ENCODE measurements at places on chromosomes 11 and 22.

- no peak for DNase-seq
Observed at GRCh38 chr11:30153008-30153407, 77.8 kb upstream of the FSHB start.

- no peak for DNase-seq
Observed at GRCh38 chr11:70556884-70557741, 158.8 kb downstream of the CTTN start.

GRCh38 chr11:12381875-12382274 lies 4.5 kb downstream of the PARVA start:
- DNase-seq, result no peak

DNA sequence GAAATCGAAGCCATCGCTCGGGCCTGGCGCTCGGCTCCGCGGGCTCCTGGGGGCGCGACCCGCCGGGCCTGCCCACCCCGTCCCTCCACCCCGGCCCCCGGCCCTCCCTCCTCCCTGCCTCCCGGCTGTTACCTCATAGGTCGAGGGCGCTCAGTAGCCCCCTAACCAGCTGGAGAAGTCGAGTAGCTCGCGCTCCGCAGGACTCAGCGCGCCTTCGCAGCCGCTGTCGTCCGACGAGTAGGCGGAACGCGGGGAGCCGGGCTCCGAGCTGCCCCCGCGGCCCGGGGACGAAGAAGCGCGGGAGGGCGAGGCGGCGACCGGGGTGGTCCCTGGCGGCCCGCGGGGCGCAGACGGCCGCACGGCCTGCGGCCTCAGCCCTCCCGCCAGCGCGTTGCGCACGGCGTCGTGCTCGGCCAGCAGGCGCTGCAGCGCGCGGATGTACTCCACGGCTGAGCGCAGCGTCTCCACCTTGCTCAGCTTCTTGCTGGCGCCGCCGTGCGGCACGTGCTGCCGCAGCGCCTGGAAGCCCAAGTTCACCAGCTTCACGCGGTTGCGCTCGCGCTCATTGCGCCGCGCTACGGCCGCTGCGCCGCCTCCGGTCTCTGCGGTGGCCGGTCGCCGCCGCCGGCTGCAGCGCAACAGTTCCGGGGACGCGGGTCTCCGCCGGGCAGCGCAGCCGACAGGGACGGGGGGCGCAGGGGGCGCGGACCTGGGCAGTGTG lies 627 bp downstream of the ASCL2 start:
- no peak for DNase-seq

DNA sequence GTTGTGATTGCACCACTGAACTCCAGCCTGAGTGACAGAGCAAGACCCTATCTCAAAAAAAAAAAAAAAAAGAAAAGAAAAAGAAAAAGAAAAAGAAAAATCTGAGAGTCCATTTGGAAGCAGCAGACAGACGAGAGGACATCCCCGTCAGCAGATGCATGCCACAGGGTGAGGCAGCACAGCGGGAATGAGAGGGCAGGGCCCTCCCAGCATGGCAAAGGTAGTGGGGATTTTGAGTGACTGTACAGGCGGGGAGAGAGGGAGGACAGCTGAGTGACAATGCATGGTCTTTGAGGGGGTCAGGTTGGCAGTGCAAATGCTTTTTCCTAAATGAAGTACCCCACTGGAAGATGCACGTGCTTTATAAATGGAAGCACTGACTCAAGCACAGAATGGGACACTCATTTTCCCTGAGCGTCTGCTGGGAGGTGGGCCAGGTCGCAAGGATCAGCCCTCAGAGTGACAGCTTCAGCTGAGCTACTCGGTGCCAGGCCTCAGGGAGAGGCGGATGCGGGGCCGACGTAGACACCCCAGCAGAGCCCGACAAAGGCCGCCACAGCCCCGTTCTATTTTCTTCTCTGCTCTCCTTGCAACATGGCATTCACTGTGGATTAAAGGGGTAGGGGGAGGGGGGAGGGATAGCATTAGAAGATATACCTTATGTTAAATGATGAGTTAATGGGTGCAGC lies 113.5 kb downstream of the SHANK2 start:
- no peak for DNase-seq

DNA sequence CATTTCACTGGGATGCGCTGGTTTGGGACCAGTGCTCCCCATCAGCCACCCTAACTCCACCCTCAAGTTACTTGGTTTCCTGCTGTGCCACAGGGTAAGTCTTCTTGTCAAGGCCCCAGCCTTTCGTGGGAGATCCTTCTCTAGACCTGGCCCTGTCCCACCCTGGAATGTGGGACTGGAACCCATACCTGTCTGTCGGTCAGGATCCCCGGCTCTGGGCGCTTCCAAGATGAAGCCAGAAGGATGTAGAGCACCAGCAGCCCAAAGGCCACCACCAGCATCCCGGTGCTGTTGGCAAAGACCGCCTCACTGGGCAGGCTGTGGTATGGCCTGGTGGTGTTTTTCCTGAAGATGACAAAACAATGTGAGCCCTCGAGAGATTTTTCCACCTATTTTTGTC lies 10.9 kb downstream of the CYB561A3 start:
- DNase-seq, result no peak

DNA sequence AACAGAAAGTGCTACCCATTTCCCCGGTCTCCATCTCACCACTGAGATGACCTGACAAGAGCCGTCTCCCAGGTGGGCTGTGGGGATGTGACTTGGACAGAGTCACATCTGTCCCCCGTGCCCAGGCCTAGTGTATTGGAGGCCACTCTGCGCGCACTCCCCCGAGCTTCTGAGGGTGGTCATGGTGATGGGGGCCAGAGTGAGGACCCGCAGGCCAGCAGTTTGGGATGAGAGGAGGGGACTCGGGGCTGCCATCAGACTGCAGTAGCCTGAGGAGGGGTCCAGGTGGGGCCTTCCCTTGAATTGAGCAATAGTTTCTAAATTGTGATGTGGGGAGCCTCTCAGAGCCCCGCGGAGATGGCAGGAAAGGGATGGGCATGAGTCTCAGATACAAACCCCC lies 852.6 kb downstream of the TBC1D22A start:
- DNase-seq, result no peak

- DNase-seq, result no peak
Observed at GRCh38 chr22:20299746-20300136, 20.1 kb downstream of the DGCR6L start.

DNA sequence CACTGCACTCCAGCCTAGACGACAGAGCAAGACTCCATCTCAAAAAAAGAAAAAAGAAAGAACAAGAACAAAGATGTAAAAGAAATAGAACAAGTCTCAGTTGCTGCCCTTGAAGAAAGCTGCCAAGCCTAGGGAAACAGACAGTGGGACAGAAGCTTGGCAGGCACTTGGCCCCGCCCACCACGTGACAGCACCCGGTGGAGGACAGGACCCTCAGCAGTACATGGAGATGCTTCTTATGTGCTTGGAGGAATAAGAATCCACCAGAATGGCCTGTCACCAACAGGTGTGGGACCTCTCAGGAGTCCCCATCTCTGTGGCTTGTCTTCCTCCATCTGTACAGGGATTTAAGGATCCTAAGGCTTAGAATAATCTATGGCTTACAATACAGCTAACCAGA lies 7.6 kb upstream of the TMPRSS6 start:
- no peak for DNase-seq

DNA sequence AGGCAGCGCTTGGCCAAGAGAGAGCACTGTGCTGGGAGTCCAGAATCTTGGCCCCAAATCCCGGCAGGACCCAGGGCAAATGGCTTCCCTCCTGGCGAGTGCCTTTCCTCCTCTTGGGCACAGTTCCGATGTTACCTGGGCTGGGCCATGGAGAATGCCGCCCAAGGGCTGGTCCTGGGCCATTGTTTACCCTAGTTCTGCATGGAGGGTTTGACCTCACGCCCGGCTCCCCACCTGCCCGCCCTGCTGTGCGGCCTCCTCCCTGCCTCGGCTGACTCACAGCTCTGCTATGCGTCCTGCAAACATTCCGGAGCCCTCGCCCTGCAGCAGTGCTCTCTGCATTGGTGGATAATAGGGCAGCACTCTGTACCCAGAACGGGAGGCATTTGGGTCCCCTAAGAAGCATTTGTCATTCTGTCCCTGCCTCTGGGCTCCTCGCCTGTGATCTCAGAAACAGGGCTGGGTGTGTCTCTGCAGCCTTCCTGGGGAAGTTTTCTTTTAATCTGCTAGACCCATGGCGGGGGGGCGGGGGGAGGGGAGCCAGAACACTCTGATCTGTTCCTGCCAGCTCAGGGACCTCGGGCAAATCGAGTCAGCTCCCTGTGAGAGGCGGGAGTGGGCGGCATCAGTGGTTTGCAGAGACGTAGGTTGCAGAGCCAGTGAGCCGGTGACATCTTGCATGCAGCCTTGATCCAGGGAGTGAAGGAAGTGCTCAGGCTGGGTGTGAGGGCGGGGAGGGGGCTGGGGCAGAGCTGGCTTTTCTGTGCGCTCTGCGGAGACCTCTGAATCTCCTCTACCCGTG lies 32.9 kb upstream of the SMIM38 start:
- DNase-seq, result peak; percentile 90

DNA sequence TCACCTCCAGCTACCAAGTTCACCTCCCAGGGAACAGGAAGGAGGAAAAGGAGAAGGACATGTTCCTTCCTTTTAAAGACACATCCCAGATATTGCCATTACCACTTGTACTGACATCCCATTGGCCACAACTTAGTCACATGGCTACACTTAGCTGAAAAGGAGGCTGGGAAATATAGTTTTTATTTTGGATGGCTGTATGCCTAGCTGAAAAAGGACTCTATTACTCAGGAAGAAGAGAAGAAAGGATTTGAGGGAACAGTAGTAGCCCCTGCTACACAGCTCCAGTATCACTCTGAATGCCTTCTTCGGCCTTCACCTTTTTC lies 2.1 kb upstream of the APOA5 start:
- DNase-seq, result no peak

DNA sequence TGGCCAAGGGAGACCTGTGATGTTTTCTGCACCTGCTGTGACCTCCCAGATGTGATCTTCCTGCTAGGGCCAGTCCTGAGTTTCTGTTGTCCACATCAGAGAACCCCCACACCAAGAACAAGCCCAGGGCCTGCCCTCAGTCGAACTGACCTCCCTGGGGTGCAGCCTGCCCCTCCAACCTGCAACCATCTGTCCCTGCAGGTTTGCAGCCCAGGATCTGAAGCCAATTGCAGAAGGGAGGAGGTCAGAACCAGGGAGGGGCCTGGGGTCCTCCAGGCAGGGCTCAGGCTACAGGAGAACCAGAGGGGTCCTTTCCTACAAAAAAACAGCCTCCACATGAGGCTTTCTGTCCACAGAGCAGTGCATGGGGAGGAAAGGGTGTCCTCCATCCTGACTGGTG lies 807 bp downstream of the TRIM3 start:
- DNase-seq, result no peak

DNA sequence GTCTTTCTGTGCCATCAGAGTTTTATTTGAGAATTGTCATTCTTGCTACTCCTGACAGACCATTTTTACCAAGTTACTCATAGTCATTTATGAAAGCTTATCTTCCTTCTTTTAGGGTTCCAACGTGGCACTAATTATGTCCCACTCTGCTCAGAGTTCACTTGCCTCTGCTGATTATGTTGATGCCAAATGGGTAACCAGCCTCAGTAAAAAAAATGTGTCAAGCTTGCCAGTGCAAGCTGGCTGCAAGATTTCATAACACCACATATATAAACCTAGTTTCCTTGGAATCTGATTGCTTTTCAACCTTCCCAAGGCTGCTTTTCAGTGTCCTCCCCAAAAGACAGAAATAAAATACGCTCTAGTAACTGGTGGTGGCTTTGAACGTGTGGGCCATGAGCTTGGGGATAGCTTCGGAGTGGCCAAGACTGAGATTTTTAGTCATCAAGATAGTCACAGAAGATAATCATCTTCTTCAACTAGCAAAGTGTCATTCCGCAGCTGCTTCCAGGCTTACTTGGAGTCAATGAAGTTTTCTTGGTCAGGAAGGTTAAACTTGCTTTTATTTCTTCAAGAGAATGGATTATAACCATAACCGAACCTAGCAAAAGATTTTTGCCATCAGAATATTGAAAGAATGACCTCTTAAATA lies 29.5 kb upstream of the APOA1 start:
- DNase-seq, result no peak

GRCh38 chr22:33819743-33820142 lies 100.5 kb downstream of the LARGE1 start:
- DNase-seq, result no peak

DNA sequence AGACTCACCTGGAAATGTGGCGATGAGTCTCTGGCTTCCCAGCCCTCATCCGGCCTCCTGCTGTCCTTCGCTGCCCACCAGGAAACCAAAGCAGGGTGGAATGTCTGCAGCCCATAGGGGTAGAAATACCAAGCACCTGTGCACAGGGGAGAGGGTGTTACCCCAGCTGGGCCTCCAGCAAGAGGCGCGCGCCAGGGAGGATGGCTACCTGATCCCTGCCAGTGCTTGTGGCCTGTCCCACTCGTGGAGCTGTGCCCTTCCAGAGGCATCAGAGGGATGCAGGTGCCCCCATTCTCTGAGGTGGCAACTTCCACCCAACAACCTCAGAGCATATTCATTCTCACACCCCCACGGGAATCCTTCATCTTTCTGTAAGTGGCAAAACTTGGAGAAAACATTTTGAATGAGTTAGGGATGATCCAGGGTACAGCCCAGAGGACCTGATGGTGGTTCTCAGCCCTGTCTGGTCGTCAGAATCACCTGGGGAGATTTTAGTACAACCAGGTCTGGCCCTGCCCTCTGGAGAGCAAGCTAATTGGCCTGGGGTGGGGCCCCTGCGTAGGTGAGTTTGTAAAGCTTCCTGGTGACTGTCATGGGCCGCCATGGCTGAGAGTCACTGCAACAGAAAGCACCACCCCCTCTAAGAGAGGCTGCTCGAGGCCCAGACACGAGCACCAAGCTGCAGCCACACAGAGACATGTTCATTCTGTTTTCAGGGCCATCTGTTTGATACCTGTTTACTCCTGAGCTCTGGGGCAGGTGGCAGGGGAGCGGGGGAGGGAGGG lies 9.9 kb downstream of the SUN2 start:
- DNase-seq, result no peak

DNA sequence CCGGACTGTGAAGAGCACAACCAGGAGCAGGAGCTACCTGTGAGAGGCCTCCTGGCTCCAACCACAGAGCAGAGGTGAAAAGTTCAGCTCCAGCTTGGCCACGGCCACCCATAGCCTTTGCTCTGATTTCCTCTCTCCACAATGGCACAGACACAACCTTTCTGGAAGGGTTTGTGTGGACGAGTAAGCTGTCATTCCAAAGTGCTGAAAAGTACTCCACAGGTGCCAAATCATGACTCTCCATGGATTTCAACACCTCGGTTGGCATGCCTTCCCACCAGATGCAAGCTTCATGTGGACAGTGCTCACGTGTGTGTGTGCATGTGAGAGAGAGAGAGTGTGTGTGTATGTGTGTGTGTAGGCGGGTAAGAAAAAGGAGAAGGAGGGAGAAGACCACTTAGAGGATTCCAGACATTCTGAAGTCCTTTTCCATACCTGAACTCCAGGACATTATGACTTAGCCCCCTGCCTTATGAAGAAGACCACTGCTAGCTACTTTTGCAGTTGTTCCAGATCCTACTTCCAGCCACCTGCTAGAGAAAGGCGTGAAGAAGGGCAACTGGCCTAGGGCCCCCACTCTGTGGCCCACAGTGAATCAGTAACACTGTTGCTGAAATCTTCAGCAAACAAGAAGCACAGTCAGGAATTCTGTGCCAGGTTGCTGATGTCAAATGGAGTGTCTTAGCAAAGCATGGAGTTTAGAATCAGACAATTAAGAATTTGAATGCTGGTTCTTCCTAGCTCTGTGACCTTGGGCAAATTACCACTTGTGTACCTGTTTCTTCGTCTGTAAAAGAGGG lies 13.9 kb upstream of the NAV2 start:
- DNase-seq, result no peak
